ENCODE measurements at places on chromosomes 1 and 21. TPM values are rescaled to one million over a fixed set of nuclear protein-coding genes. Genes with fewer than 3 reads are reported as not detected.

Gene OLIG2
- total RNA-seq: not detected

Gene SPRR2B
- not detected for total RNA-seq

- no peak for DNase-seq
Observed at GRCh38 chr1:89519779-89520358, 4.8 kb upstream of the LRRC8B start.

GRCh38 chr21:42533306-42533962 lies 19.8 kb downstream of the SLC37A1 start:
- DNase-seq: no peak

- DNase-seq: peak; percentile 84
Observed at GRCh38 chr1:2314803-2315673, 76.3 kb downstream of the MORN1 start.
